Stimulated activated CD8-positive, alpha-beta memory T cell treated with anti-CD3 and anti-CD28 coated beads, Interleukin-7, amount 100 ng/mL, for 1 hour (primary cell): ENCODE measurements at places on chromosomes 12 and 14.
A peak's percentile ranks its signal among the peaks of the same experiment; 100 is the strongest.

GRCh38 chr12:13390918-13391317, 194.4 kb downstream of the EMP1 start:
- DNase-seq: no peak

DNA sequence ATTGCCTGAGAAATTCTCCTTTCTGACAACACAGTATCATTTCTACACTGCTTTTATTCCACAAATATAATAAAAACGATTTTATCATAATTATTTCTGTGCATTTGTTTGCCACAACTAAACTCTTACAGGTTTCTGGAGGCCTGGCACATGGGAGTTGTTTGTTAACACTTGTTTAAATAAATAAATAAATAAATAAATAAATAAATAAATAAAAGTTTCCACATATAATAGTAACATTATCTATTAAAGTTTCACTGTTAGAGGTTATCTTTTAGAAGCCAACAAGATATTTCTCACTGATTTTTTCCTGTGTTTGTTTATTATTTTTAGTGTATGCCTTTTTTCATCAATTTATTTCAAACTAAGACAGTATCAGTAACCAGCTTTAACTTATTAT, 323.3 kb downstream of the FOXG1 start:
- no peak for DNase-seq

DNA sequence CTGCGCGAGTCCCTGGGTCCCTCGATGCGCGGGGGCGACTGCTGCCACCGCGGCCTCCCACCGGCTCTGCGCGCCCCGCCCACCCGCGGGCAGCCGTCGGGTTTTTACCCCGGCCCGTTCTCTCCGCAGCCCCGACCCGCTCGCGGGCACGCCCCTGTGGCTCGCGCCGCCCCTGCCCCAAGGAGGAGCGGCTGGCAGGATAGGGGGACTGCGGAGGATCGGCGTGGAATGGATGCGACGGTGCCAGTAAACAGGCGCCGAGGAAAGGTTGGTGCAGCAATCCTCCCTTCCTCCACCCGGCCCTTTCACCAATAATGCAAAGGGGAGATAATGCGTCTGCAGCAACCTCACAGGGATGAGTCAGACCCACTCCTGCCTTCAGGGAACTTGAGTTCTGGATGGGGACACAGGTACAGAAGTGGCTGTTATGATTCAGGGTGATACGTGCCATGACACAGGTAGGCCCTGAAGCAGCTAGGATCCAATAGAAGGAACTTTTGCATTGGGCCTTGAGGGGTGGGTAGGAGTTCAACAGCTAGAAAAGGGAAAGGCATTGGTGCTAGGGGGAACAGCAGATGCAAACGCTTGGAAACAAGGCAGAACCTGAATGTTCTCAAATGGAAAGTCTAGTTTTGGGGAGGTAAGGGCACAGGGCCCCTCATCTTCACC, 554 bp upstream of the DEGS2 start:
- DNase-seq: no peak

- no peak for DNase-seq
Observed at GRCh38 chr14:68596211-68596610, 196.7 kb downstream of the ZFP36L1 start.

DNA sequence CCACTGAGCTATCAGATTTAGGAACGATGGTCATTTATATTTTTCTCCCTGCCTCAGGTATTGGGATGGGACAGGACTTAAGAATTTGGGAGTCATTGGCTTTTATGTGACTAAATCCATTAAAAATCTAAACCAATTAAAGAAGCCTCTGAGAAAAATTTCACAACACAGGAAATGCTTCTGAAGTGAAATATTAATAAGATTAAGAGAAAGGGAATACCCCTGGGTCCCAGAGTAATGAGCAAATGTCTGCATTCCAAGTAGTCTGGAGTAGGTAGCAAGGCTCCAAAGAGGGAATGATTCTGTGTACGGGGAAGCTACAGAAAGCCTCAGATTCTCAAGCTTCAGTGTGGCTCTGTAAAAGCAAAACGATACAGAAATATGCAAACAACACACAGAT, 707 bp upstream of the MED6 start:
- DNase-seq: no peak

- DNase-seq: no peak
Observed at GRCh38 chr12:58819985-58820384, 100.3 kb downstream of the LRIG3 start.

- DNase-seq: no peak
Observed at GRCh38 chr12:8779281-8779680, 43.1 kb upstream of the A2ML1 start.

DNA sequence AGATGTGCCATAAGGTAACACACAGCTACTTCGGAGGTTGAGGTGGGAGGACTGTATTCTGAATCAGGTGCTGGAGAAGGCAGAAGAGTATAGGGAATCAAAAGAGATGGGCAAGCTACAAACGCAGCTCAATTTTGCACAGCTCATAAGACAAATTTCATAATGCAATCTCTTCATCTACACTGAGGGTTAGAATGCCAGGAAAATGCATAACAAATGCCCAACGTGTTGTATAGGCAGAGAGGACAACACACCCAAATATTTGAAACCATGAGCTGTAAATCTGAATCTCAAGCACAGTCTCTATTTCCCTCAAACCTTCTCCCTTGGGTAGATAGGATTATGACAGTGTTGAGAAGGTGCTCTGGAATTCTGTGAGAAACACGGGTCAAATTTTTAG, 263.1 kb upstream of the FOXN3 start:
- DNase-seq: no peak

DNA sequence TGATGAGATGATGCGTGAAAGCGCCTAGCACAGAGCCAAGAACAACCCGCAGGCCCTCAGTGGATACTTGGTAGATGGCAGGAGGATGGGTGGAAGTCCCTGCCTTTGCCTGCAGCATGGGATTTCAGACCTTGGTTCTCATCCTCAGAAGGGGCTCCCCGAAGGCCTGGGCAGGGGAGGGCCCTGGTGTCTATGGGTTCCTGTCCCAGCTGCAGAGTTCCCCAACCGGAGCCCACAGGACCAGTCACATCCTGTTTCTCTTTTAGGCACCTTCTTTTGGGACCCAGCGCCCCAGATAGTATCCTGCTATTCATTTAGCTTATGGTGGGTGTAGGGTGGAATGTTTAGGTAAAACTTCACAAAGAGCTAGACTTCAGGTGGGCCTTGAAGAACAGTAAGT, 55.5 kb downstream of the CALM1 start:
- DNase-seq: no peak

DNA sequence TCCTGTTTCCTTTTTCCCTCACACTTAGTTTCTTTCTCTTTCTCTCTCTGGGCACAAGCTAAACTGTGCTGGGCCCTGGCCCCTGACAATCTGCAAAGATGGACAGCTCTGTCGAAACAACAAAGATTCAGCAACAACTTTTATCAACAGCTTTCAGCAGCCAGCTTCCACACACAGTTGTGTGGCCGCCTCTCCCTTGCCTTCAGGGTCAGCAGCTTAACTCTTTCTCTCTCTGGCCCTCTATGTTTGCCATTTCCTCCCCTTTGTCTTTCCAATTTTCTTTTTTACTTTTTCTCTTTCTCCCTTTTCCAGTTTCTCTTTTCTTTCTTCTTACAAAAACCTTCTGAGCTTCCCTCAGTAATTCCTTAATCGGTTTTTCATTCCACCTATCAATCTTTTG, 43.3 kb downstream of the IQSEC3 start:
- DNase-seq: no peak

DNA sequence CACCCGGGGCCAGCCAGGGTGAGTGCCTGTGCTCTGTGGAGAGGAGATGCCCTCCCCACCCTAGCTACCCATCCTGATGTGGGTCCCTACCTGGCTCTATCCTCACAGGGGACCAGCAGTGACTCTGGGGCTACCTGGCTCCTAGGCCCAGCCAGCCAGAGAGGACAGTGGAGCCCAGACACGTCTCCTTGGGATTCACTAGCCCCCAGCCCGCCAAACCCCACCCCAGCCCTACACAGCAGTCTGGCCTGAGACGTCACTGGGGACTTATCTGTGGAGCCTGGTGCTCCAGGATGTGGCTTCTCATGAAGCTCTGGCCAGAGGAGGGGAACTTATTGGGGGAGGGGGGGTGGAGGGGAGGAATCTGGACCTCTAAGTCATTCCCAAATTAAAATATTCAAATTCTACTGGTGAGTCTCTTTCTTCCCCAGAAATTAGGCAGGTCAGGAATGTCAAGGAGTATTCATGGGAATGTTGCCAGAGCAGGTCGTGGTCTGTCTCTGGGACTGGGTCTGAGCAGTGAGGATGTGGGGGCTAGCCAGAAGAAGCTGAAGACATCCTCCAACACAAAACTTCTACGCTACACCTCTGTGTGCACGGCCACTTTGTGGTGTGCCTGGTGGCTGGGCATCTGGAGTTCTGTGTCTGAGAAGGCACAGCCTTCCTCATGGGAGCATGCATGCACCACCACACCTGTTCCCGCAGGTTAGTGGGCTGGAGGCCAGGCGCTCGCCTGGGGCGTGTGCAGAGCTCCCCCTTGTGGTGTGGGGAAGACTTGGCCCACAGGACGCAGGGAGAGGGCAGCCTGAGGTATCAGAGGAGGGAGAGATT, 2.7 kb downstream of the CMTM5 start:
- peak; percentile 37 for DNase-seq

DNA sequence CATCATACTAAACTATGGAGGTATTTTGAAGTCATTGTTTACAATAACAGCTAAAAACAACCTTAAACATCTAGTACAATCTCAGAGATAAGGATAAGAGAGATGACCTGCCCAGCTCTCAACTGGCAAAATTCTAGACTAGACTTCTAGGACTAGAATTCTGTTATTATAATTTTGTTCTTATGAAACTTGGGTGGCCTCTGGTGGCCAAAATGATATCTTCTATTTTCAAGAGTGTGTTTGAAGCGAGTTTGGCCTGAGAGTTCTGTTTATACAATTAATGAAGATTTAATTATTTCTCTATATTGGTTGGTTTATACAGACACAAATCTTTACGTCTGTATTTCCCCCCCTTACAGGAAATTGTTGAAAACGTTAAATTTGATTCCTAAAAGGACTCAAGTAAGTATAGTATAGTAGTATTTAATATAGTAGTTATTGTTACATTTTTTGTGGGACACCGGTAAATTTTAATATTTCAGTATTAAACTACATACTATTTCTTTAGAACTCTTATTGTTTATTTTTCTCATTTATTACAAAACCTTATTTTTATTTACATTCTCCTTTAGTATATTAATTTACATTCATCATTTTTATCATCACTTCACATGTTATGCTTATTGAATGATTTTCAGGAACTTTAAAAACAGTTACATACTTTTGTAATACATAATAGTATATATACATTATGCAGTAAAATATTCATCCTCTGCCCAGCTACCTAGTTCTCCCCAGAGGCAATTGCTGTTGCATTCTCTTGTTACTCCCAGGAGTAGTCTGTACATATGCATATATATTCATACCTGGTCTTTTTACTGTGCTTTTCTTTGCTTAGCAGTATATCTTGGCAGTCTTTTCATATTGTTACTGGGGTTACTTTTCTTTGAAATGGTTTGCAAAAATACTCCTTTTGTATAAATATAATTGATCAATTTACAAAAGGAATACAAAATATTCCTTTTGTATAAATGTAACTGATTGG, 6.6 kb downstream of the PPHLN1 start:
- no peak for DNase-seq

DNA sequence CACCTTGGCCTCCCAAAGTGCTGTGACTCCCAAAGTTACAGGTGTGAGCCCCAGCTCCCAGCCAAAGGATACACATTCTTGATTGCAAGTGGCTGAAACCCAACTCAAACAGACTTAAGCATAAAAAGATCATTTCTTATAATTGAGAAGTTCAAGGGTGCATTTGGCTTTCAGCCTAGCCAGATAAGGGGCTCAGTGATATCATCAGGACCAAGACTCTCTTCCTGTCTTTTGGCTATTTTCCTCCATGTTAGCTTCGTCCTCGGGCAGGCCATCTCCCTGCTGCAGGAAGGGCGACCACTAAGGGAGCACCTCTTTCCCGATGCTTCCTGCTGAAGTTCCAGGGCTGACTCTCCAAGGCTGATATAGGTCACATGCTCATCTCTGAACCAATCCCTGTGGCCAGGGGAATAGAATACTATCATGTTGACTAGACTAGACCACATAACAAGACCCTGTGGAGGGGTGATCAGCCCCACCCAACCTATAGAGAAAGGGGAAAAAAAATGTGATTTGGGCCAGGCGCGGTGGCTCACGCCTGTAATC, 9.8 kb upstream of the KRT8 start:
- DNase-seq: no peak

- DNase-seq: no peak
Observed at GRCh38 chr12:78185109-78185508, 354.4 kb downstream of the NAV3 start.

DNA sequence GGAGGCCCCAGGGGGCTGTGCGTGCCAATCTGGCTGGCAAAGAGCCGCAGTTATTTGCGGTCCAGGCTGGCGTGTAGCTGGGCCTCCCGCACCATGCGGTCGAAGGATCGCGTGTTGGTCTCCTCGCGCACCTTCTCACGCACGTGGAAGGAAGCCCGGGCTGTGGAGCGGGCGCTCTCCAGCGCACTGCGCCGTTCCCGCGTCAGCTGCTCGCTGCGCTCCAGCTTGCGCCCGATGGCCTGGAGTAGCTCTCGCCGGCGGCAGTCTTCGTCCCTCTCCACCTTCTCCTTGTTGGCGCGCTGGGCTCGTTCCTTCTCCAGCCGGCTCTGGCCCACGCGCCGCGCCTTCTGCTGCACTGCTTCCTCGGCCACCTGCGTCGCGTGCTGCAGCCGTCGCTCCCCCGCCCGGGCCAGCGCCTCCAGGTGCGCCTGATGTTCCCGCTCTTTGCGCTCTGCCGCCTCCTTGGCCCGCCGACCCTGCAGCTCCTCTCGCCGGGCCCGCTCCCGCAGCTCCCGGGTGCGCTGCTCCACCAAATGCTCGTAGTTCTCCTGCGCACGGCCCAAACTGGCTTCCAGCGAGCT, 3.1 kb downstream of the CCDC177 start:
- no peak for DNase-seq

DNA sequence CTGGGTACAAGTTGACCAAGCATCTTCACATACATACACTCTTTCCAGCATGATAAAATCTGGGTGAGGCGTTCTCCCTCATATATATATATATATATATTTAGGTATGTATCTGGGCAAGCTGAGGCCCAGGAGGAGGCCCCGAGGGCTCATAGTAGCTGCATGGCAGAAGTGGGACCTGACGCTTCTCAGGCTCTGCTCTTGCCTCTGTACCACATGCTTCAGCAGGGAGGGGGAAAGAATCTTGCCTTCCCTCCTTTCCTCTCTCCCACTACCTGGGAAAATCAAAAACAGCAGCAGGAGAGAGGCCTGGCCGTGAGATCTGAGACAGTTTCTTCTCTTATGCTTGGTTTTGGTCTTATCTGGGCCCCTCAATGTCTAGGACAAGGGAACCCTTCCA, 9.2 kb downstream of the PPP1R1A start:
- DNase-seq: no peak

- no peak for DNase-seq
Observed at GRCh38 chr12:108156717-108157116, 27.6 kb downstream of the WSCD2 start.

- DNase-seq: no peak
Observed at GRCh38 chr14:97359341-97359740, 562.2 kb downstream of the VRK1 start.

DNA sequence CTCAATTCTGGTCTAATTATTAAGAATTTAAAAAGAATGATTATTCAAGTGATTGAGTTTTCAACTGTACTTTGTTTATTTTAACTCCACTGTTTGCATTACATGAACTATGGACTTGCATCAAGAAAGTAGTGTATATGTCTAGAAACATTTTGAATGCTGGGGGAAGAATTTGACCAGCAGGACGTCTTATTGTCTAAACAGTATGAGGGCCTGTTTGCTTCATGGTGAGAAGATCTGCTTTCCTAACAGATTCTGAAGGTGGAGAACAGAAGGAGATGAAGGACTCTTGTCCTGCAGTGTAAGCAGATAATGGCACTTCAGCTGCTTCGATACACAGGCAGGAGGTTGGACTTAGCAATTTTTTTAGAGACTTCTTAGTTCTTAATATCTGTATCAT, 176.0 kb downstream of the DACT1 start:
- no peak for DNase-seq
